ENCODE measurements at places on chromosomes 3 and 15. TPM values are rescaled to one million over a fixed set of nuclear protein-coding genes. Genes with fewer than 3 reads are reported as not detected.

PIF1 gene
- 7.4 TPM for polyA plus RNA-seq

GRCh38 chr15:99764522-99764921 is 31.3 kb upstream of the LYSMD4 start:
- no peak for DNase-seq

CYB561D2 gene
- 15.7 TPM for polyA plus RNA-seq

DNA sequence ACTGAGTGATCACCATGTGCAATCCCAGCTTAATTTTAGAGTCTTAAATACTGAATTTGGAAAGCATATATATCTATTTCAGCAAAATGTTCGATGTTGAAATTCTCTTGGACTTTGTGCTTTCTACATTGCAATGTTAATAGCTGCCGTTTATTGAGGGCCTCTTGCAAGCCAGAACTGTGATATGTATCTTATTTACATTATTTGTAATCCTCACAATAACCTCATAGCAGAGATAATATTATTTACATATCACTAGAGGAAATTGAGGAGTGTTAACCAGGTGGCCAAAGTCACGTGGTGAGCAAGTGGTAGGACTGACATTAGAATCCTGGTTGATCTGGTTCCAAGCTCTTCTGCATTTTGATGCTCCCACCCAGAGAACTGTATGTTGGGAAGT is 254.1 kb downstream of the SLC9A9 start:
- DNase-seq: no peak

CP gene
- not detected for polyA plus RNA-seq

DNA sequence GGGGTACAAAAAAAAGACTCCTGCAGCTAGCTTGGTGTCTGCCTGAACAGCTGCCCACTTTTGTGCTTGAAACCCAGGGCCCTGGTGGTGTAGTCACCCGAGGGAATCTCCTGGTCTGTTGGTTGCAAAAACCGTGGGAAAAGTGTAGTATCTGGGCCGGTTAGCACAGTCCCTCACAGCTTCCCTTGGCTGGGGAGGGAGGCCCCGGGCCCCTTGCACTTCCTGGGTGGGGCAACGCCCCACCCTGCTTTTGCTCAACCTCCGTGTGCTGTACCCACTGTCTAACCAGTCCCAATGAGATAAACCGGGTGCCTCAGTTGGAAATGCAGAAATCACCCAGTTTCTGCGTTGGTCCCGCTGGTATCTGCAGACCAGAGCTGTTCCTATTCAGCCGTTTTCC is 211.7 kb upstream of the ZPLD1 start:
- no peak for DNase-seq

DNA sequence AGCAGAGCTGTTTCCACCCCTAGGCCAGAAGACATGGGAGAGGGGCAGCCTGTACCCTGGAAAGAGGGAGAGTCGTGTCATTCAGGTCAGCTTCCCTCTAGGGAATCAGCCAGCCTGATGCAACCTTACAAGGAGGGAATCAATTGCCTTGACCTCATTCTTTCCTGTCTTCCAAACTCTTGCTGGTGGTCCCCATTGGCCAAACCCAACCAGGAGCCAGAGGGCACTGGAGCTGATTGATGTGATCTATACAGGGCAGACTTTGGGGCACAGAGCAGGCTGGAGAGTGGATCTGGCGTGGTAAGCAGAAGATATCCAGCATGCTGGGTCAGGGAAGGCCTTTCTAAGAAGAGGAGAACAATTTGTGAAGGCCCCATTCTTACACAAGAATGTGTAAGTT is 19.1 kb upstream of the MAGEF1 start:
- no peak for DNase-seq

Data from cardiac muscle cell (in vitro differentiated cells and primary cell).